ENCODE measurements at places on chromosomes 7 and 10.

GRCh38 chr10:125538947-125539731 lies 143.8 kb downstream of the TEX36 start:
- peak; percentile 39 for DNase-seq

GRCh38 chr10:43322331-43322730 lies 49.1 kb upstream of the FXYD4 start:
- peak; percentile 70 for DNase-seq

DNA sequence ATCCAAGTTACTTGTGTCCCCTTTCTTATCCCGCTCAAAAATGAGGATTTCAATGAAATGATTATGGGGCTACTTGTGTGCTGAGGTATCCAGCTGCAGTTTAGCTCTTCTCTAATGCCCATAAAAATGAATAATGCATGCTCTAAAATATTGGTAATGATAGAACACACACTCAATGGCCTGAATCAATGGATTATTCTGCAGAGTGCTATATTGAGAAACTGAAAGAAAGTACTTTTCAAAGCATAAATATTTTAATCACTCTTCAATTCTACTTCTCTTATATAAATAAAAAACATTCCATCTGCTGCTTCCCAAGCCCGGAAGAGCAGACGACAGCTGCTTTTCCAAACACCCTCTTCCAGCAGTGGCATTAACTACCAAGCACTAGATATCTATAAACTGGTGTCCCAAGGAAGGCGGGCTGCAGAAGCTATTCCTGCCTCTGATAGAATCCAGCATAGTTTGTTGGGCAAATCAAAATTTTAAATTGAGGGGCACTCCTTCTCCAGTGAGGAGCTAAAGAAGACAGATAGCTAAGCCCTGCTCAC lies 284.9 kb upstream of the AOAH start:
- DNase-seq: no peak

DNA sequence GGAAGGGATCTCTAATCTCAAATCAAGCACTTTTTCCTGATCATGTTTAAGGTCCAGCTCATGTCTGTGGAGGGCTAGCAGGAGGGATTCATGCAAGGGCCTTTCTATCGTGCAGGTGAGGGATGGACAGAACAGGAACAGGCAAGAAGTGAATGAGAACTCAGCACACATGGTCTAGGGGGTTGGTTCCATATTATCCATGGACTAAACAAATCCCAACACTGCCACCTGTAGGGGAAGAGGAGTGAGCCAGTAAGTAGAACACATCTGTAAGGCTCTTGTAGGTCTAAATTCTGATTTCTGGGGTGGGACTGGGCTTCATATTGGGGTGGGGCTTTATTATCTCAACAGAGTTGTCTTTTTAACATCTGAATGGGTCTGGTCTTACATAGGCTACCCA lies 138.0 kb upstream of the TARP start:
- no peak for DNase-seq

Data from Ammon's horn (tissue), 1 donor.